ENCODE measurements at places on chromosomes 3 and 15. TPM values are rescaled to one million over a fixed set of nuclear protein-coding genes. Genes with fewer than 3 reads are reported as not detected.

Gene MOBP
- total RNA-seq: not detected

Gene ETFA
- 160 TPM for total RNA-seq

Gene TIPIN
- 14.2 TPM for total RNA-seq

Gene CHRFAM7A
- not detected for total RNA-seq

Gene PEAK1
- 13.8 TPM for total RNA-seq

Gene RTP3
- total RNA-seq: not detected

Gene MUC13
- 0.04 TPM for total RNA-seq

Gene CHCHD4
- 39.5 TPM for total RNA-seq

- DNase-seq: peak; percentile 87
Measured at GRCh38 chr3:46228260-46229242, 13.7 kb upstream of the CCR3 start.

DNA sequence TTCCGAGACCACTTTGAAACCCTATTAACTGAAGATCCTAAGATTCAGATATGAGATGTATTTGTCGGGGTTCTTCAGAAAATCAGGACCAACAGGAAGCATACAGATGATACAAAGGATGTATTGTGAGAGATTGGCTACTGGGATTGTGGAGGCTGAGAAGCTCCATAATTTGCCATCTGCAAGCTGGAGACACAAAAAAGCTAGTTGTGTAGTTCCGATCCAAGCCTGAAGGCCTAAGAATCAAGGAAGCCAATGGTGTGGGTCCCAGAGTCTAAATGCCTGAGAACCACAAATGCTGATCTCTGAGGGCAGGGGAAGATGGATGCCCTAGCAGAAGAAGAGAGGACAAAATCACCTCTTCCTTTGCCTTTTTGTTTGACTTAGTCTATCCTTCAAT lies 10.9 kb upstream of the PLSCR1 start:
- no peak for DNase-seq

DNA sequence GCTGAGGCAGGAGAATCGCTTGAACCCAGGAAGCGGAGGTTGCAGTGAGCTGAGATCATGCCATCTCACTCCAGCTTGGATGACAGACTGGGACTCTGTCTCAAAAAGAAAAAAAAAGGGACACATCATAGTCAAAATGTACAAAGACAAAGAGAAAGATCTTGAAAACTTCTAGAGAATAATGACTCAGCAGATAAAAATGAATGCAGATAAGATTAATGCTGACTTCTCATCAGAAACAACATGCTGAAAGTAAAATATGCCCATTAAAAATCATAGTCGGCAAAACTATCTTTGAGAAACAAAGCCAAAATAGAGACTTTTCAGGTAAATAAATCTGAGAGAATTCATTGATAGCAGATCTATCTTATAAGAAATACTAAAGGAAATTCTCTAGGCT lies 271.1 kb upstream of the GPR149 start:
- no peak for DNase-seq

GRCh38 chr3:73658227-73658626 lies 33.5 kb upstream of the PDZRN3 start:
- DNase-seq: no peak

- peak; percentile 29 for DNase-seq
Measured at GRCh38 chr3:44924457-44925084, 50.2 kb downstream of the TGM4 start.

DNA sequence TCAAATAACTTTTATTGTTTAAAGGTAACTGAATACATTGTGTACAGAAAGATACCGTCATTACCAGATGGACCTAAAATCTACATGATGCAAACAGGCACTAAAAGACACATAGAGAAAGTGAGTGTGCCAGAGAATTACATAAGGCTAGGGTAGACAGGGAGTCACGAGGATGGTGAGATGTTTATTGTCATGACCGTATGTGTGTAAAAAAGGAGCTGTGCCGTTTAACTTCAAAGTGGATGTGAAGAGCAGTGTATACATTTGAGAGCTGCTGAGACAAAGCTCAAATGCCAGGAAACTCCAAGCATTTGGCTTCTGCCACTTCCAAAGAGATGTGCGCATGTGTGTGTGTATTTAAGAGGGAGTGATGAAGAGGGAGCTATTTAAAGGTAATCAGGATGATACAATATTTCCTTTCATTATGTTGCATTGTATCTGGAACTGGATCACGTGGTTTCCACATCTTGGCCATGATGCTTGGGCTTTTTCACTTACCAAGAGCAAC lies 51.4 kb upstream of the IGF1R start:
- no peak for DNase-seq

DNA sequence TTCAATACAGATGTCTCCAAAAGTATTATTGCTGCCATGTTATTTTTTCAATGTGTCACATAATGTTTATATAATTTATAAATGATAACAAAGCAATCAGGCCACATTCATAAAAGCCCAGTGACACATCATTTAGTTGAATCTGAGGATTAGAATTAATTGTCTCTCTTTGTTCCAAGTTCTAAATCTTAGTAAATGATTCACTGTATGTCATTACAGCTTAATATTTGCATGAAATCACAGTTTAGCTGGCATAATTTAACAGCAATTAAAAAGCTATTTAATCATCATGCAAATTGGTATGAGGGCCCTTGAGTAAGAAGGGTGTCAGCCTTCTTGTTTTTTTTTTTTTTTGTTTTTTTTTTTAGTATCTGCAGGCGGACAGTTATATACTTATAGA lies 427.0 kb downstream of the EPHA6 start:
- no peak for DNase-seq

- DNase-seq: peak; percentile 0
Measured at GRCh38 chr15:71422530-71423259, 307.4 kb downstream of the THSD4 start.

- no peak for DNase-seq
Measured at GRCh38 chr3:184082465-184082864, 14.4 kb upstream of the HTR3E start.

GRCh38 chr15:45307230-45307924 lies 55.3 kb downstream of the SLC28A2 start:
- DNase-seq: peak; percentile 71

DNA sequence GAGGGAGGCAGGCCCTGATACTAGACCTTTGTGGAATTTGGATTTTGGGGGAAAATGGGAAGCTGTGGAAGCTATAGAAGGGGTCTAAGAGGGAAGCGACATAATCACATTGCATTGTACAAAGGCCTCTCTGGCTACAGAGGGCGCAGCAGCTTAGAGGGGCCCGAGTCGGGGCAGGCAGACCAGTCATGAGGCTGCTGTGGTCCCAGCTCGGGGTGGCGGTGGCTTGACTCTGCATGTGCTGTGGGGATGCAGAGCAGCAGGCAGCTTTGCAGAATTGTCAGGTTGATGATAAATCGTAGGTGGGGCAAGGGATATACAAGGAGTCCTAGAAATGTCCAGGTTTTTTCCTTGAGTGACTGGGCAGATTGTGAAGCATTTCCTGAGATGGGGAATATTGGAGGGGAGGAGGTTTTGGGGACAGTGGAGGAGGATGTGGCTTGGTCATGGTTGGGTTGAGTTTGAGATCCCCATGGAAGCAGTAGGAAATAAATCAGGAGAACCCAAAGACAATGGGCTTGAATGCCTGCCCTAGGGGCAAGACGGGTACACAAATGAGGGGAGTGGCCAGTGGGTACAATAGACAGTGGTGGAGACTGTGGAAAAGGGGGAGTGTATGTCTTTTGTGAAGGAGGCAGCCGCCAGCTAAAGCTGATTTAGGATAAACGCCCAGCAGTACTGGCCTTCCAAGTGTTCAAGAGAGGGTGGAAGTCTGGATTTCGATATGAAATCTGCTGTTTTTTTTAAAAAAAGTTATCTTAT lies 94.1 kb downstream of the HMG20A start:
- no peak for DNase-seq

GRCh38 chr15:63004211-63004610 lies 38.3 kb upstream of the TPM1 start:
- DNase-seq: no peak

DNA sequence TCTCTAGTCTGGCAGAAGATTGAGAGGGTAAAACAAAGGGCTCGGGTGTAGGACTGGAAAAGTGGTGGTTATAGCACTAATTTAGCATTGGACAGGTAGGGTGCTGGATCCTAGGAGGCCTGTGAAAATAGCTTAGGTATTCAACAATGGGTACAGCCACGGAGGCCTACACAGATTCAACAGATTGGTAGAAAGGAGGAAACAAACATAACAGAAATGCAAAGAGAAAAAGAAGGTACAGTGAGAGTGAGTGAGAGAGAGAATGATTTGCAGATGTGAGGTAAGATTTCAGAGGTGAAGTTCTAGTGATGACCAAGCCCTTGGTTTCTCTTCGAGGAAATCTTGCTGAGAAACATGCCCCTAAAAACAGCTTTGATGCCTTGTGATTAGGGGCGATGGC lies 37.9 kb downstream of the ADIPOQ start:
- no peak for DNase-seq

DNA sequence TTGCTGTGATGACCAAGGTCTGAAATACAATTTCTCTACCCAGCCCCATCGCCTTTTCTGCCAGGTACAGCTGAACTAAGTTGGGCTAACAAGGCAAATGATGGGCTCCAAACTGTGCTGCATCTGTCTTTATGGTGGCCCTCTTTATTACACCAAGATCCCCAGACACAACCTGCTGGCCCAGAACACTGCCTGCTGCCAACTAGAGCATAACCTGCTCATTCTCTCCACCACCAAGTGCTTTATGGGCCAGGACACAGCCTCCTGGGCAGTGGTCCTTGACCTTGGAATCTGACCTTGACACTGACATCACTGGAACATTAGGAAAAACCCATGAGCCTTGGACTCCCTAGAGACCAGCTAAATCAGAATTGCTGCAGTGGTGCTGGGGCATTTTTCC lies 3.3 kb downstream of the LINS1 start:
- DNase-seq: no peak

- DNase-seq: no peak
Measured at GRCh38 chr3:64756398-64756986, 68.7 kb upstream of the ADAMTS9 start.

GRCh38 chr3:13274125-13274524 lies 146.0 kb downstream of the NUP210 start:
- no peak for DNase-seq

DNA sequence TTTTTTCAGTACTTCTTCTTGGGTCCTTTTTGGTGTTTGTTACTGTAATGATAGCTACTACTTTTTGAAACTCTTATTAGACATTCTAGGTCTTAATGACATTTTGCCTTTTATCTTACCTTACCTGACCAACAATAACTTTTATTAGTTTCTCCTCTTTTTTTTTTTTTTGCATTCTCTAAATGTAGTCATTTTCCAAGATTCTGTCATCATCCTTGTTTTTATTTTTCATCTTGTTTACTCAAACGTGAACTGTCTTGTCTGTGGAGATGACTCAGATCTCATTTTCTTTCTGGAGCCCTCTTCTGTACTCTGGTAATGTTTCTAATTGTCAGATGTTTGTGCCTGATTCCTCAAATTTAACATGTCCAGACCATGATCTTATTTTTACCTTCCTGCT lies 2.9 kb downstream of the ABHD5 start:
- DNase-seq: no peak

GRCh38 chr3:197533396-197533795 lies 22.4 kb downstream of the BDH1 start:
- no peak for DNase-seq

DNA sequence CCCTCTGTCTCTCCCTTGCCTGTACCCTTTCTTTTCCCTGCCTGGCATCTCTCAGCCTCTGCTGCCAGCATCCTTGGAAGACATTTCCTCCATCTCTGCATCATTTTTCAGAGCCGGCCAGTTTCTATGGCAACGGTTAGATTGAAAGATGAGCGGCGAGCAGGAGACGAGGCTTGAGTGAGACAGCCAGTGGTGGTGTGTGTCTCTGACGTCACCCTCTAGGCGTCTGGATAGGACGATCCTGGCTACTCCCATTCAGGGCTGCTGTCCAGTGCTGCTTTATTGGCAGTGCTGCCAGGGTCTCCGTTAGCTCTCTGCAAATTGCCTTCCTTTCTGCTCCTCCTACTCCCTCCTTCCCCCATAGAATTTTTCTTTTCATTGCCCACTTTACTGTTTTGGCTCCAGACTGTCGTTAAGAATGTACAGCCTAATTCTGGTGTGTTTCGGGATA lies 57.9 kb downstream of the TRAK1 start:
- peak; percentile 37 for DNase-seq

- DNase-seq: no peak
Measured at GRCh38 chr3:30663533-30664241, 57.3 kb downstream of the TGFBR2 start.

Measured in PC-3 (cell line).